ENCODE measurements at places on chromosomes 5 and 9.

DNA sequence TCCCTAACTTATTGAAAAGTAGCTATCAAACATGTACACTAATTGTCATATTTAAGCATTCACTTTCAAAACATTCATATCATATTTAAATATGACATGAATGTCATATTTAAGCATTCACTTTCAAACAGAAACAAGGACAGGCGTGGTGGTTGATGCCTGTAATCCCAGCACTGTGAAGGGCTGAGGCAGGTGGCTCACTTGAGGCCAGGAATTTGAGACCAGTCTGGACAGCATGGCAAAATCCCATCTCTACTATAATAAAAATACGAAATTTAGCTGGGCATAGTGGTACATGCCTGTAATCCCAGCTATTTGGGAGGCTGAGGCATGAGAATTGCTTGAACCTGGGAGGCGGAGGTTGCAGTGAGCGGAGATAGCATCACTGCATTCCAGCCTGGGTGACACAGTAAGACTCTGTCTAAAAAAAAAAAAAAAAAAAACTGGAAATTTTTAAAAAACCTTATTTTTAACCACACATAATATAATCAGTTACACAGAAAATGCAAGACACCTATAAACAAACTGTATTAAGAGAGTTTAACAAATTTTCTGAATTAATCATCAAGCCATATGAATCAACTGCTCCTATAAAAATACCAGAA lies 88.1 kb downstream of the LPAR1 start:
- DNase-seq = no peak

GRCh38 chr5:122081541-122081940 lies 3.5 kb upstream of the LOX start:
- DNase-seq = no peak

- no peak for DNase-seq
These were observed 21.4 kb upstream of the ISOC1 start for GRCh38 chr5:129073111-129073510.

DNA sequence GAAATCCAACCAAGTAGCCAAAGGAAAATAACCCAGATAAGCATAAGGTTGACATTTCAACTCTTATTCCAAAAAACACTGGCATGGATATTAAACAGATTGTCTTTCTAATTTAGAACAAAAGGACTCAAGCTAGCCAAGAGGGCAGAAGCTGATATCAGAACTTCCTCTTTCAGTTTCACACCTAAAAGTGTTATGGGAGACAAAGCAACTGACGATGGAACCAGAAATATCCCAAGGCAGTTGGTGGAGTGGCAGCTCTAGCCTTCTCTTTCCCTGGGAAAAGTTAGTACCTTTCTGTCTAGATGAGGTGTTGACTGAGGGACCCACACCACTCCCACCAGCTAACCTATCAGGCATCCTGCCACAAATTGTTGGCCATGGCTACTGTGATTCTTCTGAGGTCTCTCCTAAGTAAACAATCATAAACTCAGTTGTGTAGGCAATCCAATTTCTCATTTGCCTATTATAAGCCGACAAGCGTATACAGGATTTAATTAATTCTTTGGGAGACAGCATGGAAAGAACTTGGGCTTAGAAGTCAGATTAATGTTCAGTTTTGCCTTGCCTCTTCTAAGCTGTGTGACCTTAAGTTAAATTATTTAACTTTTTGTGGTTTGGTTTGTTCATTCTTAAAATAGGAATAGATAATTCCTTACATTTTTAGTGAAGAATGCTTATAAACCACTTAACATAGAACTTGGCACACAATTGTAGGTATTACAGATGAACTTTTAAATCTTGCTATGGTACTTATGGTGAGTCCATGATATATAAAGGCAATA lies 110.9 kb upstream of the ADAMTSL1 start:
- no peak for DNase-seq

DNA sequence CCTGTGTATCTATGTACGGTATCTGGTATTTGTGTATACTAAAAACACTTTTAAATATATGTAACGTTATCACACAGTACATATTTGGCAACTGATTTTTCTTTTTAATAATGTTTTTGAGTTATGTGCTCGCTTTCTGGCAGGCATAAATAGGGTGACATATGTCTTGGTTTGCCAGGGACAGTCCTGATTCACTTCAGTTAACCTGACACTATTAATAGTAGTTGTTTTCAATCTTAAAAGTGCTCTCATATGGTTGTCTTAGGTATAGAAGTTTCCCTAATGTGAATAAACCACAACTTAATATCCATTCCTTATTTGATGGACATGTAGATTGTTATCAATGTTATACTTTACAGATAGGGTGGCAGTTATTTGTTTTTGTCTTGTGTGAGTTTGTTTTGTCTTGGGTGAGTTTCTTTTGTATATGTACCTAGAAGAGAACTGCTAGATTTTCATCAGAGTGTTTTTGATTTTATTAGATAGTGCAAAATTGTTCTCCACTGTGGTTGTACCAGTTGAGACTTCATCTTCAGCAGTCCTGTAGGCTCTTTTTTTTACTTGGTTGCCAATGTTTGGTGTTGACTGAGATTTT lies 7.9 kb downstream of the G3BP1 start:
- DNase-seq = no peak

- no peak for DNase-seq
These were observed 574.5 kb upstream of the ARRDC3 start for GRCh38 chr5:91957666-91958065.
